ENCODE measurements at places on chromosomes 1 and 21.

DNA sequence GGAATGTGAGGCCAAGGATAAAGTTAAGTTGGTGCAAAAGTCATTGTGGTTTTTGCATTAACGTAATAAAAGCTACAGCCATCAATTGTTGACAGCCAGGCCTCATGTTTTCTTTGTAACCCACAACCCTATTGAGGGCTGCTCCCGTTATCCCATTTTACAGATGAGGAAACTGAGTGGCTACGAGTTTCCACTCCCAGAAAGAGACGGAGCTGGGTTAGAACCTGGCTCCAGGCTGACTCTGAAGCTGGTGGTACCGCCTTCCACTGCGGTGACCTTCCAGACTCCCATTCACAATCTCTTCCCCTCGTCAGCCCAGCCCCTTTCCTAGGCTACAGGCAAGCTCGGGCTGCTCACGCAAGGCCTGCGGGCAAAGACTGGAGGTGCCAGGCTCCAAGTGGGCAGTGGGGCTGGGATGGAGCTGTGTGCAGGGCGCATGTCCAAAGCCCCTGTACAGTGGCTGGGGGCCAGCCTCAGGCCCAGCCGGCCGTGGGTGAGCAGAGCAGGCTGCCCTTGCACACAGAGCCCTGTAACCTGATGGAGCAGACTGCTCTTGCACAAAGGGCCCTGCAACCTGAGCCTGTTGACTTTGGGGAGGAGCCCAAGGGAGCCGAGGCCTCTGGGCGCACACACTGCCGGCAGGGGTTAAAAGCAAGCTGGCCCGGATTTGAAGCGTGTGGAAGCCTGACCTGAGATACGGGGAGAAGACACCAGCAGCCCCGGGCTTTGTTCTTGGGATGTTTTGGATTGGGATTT lies 97.4 kb upstream of the TMPRSS2 start:
- no peak for DNase-seq

DNA sequence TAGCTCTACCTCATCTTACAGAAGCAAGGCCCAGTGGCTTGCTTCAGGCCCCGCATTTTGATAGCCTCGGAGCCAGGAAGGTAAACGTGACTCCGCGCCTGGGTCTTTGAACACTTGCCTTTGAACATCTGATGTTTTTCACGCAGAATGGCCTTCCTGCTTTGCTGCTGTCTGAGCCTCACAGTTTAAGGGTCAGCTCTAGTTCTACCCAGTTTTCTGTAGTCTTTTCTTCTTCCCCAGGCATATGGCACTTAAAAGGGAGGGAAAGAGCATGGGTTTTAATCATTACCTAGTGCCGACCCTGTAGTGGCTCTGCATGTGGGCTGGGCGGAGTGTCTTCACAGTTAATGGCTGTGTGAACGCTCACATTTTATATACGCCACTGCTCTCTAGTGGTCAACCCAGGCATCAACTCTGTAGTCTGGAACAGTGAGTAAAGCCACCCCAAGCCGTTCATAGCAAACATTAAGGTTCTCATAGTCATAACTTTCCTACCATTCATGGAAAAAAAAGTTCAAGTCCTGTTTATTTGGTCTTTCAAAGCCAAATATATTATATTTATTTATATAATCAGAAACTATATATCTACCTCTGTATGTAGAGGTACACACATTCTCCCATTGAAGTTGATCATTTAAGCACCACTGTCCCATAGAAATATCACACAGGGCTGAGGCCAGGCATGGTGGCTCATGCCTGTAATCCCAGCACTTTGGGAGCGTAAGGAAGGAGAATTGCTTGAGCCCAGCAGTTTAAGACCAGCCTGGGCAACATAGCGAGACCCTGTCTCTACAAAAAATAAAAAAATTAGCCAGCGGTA lies 78.1 kb downstream of the IER5 start:
- peak; percentile 82 for DNase-seq

GRCh38 chr21:42525029-42525581 lies 11.5 kb downstream of the SLC37A1 start:
- no peak for DNase-seq

- DNase-seq, result no peak
These were observed 9.9 kb downstream of the PRKCZ start for GRCh38 chr1:2060072-2060471.

- no peak for DNase-seq
These were observed 285.7 kb upstream of the PKN2 start for GRCh38 chr1:88398338-88398737.

DNA sequence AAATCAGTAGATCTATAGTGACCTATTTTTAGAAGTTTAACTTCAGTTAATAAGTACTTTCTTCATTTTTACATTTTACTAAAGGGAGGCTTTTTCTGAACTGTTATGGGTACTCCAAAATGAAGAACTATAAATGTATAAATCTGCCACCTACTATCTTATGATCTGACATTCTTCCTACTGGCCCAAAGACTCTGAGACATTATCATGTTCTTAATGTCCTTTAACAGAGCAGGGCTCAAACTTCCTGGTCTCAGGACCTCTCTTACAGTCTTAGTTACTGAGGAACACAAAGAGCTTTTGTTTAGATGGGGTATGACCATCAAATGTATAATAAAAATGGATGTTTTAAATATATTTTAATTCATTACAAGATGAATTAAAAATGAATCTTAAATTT lies 8.9 kb downstream of the TRIM33 start:
- no peak for DNase-seq
